IMR-90 (cell line): ENCODE measurements at places on chromosomes 1 and 21.

DNA sequence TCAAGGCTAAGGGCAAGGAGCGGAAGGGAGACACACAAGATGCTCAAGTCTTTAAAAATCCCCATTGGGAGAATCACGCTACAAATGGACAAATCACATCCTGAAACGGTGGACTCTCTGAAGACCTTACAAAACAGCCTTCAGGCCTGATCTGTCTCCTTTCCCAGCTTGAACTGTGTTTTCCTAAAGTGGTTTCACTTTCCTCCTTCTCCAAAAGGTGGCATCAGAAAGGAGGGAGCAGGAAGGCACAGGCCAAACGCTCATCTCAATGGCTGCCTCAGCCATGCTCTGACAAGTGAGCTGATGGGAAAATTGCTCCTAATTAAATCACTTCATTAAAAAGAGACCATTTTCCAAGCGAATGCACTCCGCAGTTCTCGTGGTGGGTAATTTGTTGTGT, 47.7 kb downstream of the UTP25 start:
- peak; percentile 67 for DNase-seq

GRCh38 chr1:17606826-17607440, 67.4 kb downstream of the ARHGEF10L start:
- DNase-seq = peak; percentile 60

- DNase-seq = no peak
Observed at GRCh38 chr1:211723273-211723672, 47.9 kb upstream of the NEK2 start.

GRCh38 chr1:186978596-186979556, 150.1 kb downstream of the PLA2G4A start:
- no peak for DNase-seq

- no peak for DNase-seq
Observed at GRCh38 chr1:248840946-248841345, 2.9 kb downstream of the ZNF672 start.

DNA sequence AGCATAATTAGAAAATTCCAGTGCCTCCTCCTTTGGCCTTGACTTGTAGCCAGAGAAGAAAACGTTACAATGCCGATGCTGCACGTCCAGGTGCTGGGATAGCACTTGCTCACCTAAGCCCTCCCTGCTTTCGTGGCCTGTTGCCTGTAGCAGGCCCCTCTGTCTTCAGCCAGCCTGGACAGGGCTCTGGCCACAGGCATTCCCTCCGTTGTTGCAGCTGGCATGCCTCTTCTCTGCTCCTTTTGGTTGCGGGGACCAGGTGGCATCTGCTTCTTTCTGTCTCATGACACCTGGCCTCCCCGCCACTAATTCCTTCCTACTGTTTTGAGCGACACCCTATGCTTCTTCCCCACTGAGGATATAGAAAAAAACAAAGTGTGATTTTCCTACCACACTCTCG, 54.6 kb upstream of the MORC3 start:
- DNase-seq = no peak

DNA sequence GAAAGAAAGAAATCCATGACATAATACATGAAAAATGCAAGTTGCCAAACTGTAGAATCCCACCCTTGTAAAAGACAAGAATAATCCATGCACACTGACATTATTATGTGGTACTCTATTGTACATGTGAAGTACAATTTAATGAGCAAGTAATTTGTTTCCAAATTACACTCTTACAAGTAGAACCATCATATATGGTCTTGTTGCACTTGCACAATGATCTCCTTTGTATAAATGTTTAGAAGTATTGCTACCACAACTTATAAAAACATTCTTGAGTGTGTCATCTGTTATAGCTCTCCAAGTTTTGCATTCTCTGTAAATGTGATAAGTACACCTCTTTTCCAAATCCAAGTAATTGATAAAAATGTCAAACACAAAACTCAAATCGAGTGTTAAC, 29.1 kb upstream of the ZNF281 start:
- peak; percentile 84 for DNase-seq

GRCh38 chr21:46159841-46160656, 4.7 kb upstream of the FTCD start:
- no peak for DNase-seq

- no peak for DNase-seq
Observed at GRCh38 chr1:198619375-198620140, 19.3 kb upstream of the PTPRC start.

DNA sequence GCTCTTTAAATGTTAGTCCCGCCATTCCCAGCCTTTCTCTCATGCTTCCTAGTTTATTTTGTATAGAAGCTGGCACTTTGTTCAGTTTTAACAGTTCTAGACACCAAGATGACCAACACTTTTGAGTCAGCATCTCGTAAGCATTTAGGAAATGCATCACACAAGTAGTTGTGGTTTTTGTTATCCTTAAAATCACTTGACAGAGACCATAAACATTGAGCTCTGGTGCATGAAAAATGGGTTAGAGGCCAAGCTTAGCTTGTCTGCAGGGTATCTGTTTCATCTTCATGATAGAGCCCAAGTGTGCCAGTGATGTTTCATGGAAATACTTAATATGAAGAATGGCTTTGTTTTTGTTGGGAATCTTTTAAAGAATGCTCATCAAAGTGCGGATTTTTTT, 159.7 kb downstream of the DISP1 start:
- DNase-seq = peak; percentile 94

DNA sequence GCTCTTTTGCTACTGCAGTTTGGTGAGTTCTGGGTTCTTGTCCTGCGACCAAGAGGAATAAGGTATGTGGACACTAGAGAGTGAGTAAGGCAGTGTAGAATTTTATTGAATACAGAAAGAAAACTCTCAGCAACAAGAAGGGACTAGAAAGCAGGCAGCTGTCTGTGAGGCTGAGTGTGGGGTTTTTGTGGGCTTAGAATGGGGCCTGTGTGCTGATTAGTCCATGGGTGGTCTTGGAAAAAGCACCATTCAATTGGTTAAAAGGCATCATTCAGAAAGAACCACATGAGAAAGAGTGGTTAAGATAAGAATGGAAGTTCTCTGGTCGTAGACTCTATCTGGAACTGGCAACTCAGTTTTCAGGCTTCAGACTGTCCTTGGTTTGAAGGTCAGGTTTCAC, 298.8 kb downstream of the TGFB2 start:
- DNase-seq = no peak

DNA sequence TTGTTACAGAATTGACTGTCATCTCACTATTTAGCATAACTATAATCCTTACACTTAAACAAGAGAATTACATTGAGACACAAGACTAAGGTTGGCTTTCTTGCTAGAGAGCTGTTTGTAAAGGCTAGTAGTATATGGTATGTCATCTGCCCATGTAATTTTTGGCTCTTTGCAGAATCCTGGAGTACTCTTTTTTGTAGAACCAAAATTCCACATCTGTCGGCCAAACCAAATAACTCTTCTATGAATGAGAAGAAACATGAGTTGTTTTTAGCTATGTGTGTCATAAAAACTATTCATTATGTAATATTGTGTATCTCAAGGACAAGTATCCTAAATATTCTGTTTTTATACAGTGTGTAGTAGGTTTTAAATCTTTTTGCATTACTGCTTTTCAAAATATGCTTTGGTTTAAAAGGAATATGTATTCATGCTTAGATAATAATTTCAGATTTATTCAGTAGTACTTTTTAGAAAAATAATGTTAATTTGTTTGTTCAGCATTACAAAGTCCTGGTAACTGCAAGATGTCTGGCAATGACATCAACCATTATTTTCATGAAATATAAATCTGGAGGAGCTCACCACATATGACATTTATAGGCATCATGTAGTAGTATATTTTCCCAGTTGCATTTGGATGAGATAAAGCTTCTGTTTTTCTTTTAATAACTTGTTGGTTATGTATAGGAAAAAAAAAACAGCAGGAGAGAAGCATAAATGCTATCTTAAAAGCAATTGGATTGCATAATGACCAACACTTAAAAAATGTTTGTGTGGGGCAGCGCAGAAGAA, 159.8 kb downstream of the HS2ST1 start:
- no peak for DNase-seq

GRCh38 chr1:238370599-238370998, 479.9 kb upstream of the ZP4 start:
- no peak for DNase-seq

DNA sequence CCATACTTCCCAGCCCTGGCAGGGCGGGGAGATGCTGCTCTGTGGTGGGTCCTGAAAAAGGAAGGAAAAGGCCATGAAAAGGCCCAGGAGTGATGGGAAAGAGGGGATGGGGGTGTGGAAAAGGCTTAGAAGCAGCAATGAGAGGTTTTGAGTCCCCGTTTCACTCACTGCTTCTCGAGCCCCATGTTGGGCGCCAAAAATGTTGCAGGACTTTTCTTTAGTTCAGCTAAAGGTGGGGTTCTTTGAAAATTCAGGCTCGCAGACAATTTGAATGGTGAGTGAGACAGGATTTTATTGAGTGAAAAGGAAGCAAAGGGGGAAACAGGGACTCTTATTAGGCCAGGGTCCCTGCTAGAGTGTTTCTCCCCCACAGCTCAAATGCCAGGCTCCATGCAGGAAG, 93.1 kb downstream of the MRPS6 start:
- DNase-seq = no peak

- peak; percentile 92 for DNase-seq
Observed at GRCh38 chr1:117895482-117896114, 33.8 kb downstream of the GDAP2 start.

- DNase-seq = no peak
Observed at GRCh38 chr1:108645564-108646184, 15.2 kb downstream of the HENMT1 start.

DNA sequence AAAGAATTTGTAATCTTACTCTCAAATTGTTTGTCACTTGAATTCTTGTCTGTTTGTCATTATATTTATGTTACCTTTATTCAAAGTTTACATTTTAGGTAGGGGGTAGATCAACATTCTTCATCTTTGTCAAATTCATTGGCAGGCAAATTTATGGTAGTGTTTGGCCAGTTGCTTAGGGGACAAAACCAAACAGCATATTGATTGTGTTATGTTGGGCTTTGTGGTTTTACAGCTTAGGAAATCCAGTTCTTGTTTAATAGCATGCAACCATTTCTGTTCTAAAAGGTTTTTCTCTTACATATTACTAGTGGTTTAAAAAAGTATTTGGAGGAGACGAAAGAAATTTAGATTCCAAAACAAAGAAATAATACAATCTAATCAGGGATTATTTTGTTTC, 91.4 kb downstream of the HMCN1 start:
- no peak for DNase-seq

DNA sequence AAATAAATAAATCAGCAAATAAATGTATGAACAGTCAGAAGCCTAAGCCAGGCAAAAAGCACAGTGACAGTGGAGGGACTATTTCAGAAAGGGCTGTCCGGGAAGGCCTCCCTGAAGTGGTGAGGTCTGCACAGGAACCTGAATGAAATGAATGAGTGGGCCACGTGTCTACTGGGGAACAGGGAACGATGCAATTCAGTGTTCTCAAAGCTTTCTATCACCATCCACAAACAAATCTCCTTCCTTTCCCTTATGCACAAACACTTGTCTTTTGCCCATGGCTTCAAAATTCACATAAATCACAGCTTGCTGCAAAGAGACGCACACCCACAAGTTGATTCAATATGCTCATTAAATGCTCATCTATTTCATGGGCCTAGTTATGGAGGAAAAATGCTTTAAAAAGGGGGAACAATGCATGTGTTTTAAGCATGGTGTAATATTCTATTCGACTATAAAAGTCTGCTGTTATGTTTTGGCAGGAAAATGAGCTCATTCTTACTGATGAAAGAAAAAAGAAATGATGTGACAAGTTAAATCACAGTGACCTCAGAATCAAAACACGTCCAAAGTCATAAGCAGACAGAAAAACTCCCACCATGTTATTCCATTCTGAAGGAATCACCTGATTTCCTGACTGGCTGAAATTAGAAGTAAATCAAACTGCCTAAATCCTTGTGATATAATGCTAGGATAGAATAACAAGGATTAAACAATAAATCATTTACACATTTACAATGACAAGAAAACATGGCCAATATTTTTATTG, 21.6 kb downstream of the URB1 start:
- peak; percentile 49 for DNase-seq

DNA sequence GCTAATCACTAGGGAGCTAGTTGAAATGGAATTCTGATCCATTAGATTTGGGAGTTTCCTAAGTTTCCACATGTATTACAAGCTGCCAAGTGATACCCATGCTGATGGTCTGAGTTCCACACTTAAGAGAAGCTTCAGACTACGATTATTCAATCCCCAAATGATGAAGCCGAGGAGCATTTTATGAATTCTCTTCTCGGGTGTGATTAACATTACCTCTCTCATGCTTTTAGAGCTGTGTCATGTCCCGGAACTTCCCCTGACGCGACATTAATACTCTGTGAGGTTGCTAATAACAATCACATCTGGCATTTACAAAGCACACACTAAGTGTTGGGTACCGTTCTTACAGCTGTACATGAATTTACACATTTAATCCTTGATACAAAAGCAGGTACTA, 63.0 kb downstream of the KCNJ15 start:
- peak; percentile 74 for DNase-seq

GRCh38 chr1:6601049-6601922, 1.4 kb downstream of the KLHL21 start:
- peak; percentile 97 for DNase-seq

GRCh38 chr1:24830680-24831272, 85.5 kb downstream of the CLIC4 start:
- DNase-seq = peak; percentile 79

DNA sequence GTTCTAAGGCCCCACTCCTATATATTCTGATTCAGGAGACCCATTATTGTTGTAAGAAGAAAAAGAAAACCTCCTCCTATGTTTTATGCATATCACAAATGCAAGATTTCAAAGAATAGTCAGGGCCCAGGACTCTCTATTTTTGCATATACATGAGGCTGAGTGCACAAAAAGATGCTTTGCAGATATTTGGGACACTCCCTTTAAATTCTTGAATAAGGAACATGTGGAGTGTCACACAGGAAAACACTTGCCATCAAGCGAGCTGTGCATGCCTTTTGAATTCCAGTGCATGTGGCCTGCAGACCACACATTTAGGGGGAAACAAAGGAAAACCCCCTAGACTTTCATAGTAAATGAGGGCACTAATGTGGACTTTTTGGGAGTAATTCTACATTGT, 5.6 kb downstream of the MAP3K7CL start:
- no peak for DNase-seq

GRCh38 chr21:25790122-25790877, 55.5 kb downstream of the GABPA start:
- DNase-seq = peak; percentile 41

GRCh38 chr1:210915890-210916507, 217.9 kb downstream of the KCNH1 start:
- DNase-seq = no peak

DNA sequence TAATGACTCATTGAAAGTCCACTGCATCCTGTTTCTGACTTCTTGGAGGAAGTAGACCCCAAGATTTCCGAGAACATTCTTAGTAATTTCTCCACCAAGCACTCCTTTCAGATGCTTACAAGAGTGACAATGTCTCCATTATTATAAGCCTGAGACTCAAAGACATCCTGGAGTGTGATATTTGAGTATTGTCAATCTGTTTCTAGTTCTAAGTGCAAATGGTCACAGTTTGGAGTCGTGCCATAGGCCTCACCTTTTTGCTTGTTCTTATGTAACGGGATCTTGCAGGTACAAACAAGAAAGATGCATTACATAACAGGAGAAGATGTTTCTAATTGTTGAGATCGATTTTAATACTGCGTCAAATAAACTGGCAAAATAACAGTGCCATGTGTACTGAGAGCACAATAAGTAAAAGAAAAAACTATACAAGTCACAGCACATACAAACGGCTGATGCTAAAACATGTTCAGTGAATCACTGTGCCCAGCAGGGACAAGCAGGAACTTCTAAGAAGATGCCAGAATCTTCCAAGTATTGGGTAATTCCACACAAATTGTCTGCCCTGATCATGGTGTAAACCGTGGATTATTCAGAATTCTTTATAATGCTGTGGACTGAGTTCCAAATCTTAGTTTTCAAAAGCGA, 54.1 kb downstream of the CD2 start:
- no peak for DNase-seq
